ENCODE measurements at places on chromosomes 12 and 14.

- DNase-seq, result no peak
Observed at GRCh38 chr12:64566831-64567517, 43.3 kb upstream of the RASSF3 start.

- no peak for DNase-seq
Observed at GRCh38 chr12:123267991-123268843, 3.4 kb downstream of the CDK2AP1 start.

GRCh38 chr14:29906256-29906870, 21.3 kb downstream of the PRKD1 start:
- DNase-seq, result no peak

DNA sequence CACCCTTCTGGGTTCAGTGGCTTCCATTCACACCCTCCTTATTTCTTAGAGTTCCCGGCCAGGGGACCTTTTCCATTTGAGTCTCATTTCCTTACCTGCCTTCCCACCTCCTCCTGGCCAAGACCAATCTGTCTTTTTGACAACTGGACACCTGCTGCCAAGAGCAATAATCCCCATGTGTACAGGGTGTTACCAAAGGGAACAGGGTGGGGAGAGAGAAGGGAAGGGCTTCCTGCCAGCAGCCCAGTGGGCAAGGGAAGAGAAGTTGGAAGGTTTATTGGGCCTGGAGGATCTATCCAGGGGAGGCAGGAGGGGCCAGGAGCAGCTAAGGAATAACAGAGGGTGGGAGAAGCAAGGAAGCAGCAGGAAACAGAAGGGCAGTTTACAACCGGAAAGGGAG, 346.2 kb downstream of the C12orf75 start:
- DNase-seq, result no peak

DNA sequence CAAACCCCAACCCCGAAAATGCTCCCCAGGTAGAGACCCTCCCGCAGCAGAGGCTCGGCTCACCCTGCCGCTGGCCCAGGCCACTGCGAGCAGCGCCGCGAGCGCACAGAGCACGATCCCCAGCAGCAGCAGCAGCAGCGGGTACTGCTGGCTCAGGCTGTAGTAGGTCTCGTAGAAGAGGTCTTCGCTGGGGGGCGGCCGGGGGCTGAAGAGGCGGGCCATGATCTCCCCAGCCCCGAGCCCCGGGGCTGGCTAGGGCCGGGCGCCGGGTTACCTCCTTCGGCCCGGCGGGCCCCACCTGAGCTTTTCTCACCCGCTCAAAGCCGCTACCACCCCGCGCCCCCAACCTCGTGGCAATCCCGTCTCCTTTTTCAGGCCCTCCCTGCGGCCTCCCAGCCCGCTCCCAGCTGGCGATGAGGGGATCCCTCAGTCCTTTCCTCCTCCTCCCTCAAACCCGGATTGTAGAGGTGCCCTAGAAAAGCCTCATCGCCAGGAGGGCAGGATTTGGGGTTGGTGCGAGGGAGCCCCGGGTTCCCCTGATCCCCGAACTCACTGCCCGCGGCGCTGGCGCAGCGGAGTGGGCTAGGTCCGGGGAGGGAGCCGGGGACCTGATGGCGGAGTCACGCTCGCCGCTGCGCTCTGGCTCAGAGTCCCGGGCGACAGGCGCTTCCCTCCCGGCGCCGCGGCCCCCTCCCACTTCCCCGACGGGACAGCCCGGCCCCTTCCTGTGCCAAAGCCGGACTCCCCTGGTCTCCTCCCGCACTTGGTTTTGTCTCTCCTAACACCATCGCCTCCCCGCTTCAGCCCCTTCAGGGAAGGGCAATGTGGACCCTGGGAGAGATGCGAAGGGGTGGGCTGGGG, at the start of gene ADCY4:
TSS of gene ADCY4 (minus strand) at position 641 of the 861 bp plus-strand sequence. CDS start at position 222, 419 bp downstream.
- no peak for DNase-seq
